ENCODE measurements at places on chromosomes 2 and 18.

DNA sequence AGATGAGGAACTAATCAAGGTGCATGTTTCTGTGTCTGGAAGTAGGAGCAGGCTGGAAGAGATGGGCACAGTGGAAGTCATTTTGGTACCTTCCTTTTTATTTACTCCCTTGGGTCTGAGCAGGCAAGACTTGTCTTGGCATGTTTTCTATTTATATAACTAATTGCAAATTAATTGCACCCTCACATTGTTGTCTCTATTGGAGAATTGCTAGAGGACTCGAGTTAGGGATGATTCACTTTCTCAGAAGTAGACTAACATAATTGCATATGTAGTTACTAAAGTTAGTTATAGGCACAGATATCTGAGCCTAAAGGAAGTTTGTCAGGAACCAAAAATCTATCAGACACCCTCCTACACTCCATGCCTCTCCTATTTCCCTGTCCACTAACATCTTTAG is 92.8 kb upstream of the NRP2 start:
- no peak for DNase-seq

DNA sequence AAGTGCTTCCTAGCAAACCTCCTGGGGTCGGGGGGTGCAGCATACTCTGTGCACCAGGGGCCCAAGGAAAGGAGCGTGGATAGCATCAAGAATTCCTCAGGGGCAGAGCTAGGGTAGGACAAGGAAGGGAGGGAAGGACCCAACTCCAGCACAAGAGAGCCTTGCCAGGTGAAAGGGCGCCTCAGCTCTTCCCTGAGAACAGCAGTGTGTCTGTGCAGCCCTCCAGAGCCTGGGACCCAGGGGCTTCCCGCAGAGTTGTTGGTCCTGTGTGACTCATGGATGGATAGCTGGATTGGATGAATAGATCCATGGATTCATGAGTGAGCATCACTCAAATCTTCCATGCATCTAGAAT is 175.4 kb downstream of the SMAD2 start:
- DNase-seq, result no peak

GRCh38 chr2:241812730-241813643 is 4.0 kb downstream of the NEU4 start:
- DNase-seq, result peak; percentile 59

GRCh38 chr2:24816884-24817283 is 23.7 kb downstream of the CENPO start:
- no peak for DNase-seq

GRCh38 chr2:177212891-177213856 is 580 bp downstream of the HNRNPA3 start:
- peak; percentile 97 for DNase-seq

All from Right ventricle myocardium inferior (tissue), 1 donor.